ENCODE measurements at places on chromosomes 6 and 20.

DNA sequence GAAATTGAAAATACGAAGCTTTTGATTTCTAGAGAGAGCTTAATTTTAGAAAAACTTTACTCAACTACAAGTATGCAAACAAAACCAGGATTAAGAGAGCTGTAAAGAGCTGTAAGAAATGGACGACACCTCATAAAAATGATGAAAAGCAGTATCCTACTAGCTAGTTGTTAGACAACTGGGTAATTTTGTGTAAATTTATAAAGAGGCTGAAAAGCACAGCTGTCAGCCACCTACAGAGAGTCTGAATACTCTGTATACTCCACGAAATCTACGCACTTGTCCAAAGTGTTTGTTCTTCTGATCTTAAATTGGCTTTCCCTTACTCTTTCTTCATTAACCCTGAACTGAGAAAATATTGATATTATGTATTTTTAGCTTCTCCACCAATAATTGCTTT lies 808.4 kb upstream of the EPHA7 start:
- no peak for DNase-seq

DNA sequence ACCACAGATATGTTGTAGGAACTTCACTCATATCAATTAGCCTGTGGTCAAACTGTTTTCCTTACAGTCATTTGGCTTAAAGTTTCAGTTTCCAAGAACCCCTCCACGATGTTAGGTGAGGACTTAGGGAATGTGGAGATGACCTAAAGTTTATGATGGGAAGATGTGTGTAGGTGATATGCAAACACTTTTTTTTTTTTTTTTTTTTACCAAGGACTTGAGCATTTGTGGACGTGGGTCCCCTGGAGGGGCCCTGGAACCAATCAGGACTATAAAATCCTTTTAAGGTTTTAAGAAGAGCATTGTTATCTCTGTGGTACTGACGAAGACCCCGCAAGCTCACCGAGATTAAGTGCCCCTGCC lies 478 bp upstream of the MTHFD1L start:
- DNase-seq, result no peak

- no peak for DNase-seq
These were observed 14.9 kb downstream of the KCNQ5 start for GRCh38 chr6:72636786-72637185.

DNA sequence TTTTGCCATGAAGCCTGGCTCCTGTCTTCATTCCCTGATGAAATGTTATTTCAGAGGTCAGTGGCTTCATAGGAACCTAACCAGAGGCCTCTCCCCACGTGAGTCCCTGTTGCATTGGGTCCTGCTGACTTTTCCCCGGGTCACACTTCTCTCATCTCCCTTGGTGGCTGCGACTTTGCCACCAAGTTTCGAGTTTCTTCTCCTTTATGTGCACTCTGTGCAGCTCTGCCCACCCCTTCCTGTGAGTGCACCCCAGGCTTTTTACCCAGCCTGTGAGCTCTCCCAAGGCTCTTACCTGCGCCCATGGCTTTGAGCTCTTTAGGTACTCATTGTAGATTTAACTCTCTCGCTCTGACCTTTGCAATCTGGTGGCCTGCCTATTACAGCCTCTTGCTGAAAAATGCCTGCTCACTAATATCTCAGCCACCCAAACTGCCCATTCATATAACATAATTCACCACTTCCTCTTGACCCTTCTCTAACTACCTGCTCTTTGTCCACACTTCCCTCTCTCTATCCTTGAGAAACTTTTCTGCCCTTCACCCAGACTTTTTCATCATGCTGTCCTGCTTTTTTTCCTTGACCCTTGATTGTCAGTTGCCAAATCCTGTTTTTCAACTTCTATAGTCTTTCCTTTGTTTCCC lies 105.9 kb downstream of the SASH1 start:
- no peak for DNase-seq

GRCh38 chr6:15705981-15706380 lies 43.2 kb upstream of the DTNBP1 start:
- DNase-seq, result no peak

DNA sequence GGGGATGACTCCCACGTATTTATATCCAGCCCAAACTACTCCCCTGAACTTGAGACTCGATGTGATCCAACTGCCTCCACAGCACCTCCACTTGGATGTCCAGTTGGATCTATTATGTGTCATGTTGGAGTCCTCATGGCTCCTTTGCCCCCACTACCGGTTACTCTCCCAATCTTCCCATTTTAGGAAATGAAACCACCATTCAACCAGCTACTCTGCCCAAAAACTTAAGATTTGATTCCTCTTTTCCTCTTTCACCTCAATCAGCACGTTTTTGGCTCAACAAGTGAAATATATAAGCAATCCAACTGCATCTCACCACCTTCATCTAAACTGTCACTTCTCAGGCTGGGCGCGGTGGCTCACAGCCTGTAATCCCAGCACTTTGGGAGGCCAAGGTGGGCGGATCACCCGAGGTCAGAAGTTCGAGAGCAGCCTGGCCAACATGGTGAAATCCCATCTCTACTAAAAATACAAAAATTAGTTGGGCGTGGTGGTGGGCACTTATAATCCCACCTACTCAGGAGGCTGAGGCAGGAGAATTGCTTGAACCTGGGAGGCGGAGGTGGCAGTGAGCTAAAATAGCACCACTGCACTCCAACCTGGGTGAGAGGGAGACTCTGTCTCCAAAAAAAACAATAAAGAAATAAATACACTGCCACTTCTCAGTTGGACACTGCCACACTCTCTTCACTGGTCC lies 3.4 kb downstream of the AHCY start:
- DNase-seq, result no peak

DNA sequence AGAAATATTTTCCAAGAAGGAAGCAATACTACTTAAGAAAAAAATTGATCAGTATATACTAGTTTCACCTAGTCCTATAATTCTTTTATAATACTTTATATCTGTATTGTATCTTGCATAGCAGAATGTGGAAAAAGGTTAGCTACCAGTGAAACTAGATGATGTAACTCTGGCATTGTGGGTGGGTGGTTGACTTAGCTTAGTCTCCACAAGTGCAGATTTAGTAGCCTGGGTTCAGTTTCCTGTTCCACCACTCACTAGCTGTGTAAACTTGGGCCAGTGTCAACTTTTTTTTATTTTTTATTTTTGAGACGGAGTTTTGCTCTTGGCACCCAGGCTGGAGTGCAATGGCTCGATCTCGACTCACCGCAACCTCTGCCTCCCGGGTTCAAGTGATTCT lies 2.0 kb downstream of the MUC21 start:
- no peak for DNase-seq

DNA sequence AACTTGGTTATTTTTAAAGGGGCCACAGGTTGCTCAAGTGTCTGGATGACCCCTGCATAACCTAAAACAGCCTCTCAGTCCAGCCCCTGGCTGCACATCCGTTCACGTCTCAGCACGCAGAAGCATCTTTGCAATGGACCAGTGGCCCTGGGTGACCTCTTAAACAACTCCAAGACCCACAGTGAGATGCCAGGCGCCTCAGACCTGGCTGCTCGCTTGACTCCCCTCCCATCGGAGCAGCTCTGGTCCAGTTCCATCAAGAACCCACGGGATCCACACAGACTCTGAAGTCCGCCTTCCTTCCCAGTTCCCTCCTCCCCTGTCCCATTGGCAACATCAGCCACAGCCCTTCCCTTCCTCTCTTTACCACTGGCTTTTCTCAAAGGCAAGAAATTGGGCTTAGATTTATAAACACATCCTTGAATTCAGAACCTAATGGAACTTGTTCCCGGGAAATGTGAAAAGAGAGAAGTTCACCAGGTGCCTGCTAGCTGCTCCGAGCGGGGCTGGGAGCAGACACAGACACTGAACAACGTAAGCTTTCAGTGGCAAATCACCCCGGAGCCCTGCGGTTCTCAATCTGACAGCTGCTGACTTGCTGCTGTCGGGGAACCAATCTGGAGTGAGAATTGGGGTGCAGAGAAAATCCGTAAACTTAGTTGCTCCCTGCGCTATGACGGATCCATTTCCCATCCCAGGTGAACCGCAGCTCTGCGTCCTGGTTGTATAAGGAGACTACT lies 39.6 kb upstream of the MPC1 start:
- DNase-seq, result no peak

DNA sequence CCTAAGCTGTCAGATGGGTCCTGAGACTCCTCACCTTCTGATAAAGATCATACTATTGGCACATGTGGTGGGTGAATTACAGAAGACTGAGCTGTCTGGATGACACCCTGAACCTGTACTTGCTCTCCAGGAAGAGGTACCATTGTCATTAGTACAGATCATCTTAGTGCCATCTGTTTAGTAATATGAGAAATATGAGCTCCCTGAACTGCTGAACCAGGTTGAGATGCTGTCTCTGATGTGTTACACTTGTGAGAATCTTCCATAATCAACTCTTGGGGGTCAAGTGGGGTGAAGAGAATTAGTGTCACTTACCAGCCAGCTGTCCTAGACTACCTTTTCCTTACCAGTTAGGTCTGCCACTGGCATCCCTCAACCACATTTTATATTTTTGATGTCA lies 531.0 kb downstream of the EPHA7 start:
- no peak for DNase-seq

- DNase-seq, result no peak
These were observed 116.3 kb downstream of the GMPR start for GRCh38 chr6:16354692-16355091.

- no peak for DNase-seq
These were observed 2.8 kb downstream of the POLH start for GRCh38 chr6:43578748-43579147.

DNA sequence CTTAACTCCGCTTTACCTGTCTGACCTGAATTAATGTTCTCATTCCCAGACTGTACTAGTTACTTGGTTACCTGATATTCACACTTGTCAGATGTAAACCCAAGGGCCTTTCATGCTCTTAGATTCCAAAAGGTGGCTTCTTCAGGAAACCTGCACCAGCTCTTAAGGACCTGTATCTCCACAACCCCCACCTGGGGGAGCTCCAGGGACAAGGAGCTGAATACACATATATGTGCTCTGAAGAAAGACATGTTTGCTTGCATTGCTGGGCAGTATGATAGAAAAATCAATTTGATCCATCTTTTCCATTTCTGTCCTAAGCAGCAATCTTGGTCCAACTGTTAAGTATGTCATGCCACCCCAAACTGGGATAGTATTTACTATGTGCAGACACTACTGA lies 64.8 kb upstream of the POU3F2 start:
- no peak for DNase-seq

GRCh38 chr20:57205606-57206219 lies 60.7 kb downstream of the BMP7 start:
- no peak for DNase-seq

DNA sequence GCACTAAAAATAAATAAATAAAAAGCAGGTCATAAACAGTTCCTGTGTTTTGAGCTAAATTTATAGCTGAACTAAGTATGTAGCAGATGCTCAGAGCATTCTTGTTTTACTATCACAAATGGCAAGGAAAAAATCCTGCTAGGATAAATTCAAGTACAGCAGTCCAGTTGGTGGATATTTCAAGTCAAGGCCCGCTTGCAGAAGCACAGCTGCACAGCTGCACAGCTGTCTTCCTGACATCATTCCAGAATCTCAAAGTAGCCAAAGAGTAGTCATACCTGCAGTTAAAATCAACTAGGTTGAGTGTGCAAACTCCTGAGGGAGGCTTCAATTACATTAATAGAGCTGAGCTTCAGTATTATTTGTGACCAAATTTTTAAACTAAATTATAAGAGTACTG lies 297.7 kb upstream of the MANEA start:
- DNase-seq, result no peak

DNA sequence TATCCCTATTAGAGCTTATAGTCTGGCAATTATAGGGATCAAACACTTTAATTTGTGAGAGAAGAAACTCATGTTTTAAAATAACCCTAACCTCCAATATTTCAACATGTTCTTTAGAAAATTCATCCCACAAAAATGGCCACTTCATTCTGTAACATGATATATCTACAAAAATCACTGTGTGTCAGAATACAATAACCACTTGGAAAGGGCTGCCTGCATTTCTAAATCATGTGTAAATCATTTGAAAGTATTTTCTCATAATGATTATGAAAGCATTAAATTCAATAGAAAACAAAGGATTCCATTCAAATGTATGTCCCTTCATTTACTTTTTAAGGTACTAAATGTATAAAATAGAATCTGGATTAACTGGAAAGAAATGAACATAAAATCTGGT lies 101.4 kb upstream of the NHSL1 start:
- no peak for DNase-seq

GRCh38 chr6:160172704-160173103 lies 51.1 kb downstream of the SLC22A1 start:
- DNase-seq, result no peak

DNA sequence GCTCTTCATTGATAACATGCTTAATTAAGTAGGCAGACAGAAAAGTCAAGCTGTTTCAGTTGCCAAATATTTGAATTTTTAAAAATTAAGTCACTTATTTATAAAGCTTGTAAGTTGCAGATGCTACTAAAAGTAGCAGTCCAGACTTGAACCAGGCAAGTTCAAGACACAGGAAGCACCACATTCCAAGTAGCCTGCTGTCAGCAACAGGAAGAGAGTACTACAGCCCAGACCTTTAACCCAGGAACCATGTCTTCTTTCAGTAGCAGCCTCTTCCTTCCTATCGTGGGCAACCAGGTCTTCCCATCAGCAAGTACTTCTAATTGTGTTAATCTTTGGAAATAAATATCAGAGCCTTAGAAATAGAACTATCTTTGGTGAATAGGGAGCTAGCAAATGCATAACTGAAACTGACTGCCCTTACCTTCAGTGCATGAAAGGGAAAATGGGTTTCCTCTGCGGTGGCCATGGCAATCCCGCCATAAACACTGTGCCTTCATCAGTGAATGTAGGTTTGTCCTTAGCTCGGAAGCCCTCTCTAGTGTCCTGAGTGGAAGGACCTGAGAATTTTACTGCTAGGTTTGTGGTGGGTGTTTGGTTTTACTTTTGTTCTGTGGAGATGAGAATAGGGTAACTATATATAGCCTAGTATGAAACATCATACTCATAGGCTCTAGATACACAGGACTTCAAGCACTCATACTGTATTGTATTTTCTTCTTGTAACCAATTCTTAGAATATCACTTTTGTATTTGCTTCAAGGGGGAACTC lies 95.6 kb downstream of the SYCP2 start:
- DNase-seq, result no peak

GRCh38 chr20:561437-562231 lies 18.0 kb upstream of the CSNK2A1 start:
- no peak for DNase-seq

All from stimulated activated CD8-positive, alpha-beta memory T cell treated with anti-CD3 and anti-CD28 coated beads, Interleukin-2, amount 100 ng/mL, for 1 hour (primary cell).